ENCODE measurements at places on chromosomes 7 and 10.

- DNase-seq, result no peak
These were observed 235.7 kb downstream of the EMX2 start for GRCh38 chr10:117778241-117778640.

DNA sequence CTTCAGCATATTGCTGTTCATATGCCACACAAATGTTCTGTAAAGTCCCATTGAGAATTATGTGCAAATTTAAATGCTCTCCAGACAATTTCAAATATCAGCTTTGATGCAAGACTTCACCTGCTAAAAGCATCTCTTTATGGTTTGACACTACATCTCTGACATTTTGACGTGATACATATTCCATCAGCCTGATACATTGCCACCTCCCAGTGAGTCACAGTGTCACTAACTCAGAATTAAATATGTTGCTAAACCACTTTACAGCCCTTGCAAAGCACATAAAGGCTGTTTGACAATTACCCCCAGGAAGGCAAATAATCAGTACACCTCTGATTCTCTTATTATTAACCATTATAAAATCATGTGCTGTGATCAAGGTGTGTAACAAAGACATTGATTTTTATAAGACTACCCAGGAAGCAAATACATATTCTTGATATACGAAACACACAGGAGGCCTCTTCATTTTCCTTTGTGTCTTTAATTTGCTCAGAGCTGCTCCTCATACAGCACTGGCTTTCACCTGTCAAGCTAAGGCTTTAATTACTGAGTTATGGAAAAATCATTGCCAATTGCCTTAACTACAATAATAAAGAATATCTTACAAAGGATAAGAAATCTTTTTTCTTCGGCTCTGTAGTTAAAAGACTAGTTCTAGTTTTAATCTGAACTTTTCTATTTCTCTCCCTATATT lies 547.5 kb upstream of the C7orf33 start:
- DNase-seq, result no peak

GRCh38 chr7:151123822-151124464 lies 37.7 kb downstream of the AGAP3 start:
- peak; percentile 42 for DNase-seq

DNA sequence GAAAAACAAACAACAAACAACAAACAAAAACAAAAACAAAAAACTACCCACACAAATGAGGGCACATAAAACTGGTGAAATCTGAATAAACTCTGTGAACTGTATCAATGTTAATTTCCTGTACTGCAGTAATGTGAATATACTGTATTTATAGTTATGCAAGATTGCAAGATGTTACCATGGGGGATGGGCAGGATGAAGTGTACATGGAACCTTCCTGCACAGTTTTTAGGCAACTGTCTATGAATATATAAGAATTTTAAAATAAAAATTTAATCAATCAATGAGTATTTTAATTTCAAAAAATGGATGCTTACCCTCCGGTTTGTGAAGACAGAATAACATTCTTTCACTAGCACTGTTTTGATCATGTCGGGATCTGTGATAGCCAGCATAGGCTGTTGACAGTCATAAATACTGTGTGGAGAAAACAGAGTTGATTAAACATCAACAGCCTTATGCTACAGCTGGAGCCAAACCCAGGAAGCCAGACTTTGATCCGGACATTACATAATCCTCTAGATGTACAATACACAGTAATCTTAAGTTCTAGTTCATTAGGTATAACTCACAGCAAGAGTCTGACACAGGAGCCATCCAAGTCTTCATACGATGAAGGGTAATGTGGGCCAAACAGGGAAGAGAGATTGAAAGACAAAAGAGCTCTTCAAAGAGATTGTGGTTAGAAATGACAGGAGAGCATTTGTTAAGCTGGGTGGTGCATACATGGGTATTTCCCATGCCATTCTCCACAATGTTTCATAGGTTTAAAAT lies 14.8 kb downstream of the CYP3A7 start:
- no peak for DNase-seq

DNA sequence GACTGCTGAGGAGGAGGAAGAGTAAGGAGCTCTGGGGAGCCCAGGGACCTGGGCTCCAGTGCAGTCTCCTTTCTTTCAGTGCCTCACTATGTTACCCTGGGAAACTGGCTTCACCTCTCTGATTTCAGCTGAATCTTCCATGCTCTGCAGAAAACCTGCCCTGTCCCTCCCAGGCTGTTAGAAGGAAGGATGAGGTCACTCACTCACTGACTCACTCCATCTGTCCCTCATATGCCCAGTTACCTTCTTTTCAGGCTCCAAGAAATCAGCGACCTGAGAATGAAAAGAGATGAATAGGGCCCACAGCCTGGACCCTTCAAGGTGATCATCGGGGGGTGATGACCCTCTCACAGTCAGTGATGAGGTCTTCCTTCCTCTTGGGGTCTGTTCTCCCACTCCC lies 481 bp downstream of the SFTPA2 start:
- no peak for DNase-seq

GRCh38 chr7:121278120-121279021 lies 50.4 kb upstream of the WNT16 start:
- DNase-seq, result no peak

- no peak for DNase-seq
These were observed 29.9 kb upstream of the PDCD4 start for GRCh38 chr10:110841767-110842267.

- DNase-seq, result no peak
These were observed 1.8 kb downstream of the GNAI1 start for GRCh38 chr7:80136261-80137055.

GRCh38 chr10:97466755-97467154 lies 20.8 kb downstream of the ZDHHC16 start:
- no peak for DNase-seq

DNA sequence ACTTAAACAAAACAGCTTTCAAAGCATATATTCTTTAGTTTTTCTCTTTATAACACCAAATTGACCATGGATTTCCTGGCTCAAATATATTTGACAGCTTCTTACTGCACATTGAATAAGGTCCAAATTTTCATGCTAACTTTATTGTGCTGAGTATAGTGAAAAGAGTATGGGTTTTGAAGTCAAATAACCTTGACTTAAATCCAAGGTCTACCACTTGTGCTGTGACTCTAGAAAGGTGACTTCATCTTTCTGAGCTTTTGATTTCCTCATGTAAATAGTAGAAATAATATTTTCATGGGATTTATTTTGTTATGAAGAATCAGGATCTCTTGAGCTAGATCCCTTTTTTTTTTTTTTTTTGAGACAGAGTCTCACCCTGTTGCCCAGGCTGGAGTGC lies 139.4 kb upstream of the GPR22 start:
- no peak for DNase-seq

DNA sequence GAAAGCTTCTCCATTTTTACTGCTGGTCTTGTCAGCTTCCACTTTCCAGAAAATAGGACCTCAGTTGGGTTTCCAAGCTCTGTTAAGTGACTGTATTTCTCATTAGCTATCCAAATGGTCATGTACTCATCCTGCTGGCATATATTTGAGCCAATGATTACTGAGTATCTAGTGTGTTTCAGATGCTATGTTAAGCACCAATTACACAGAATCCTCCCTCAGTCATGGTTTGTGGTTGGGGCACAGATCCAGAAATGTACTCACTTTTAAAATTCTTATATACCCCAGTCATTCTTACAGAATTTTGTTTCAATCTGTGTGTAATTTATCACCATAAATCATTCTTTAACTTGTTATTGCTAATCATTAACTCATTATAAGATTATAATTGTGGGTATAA lies 362.3 kb upstream of the MTPN start:
- no peak for DNase-seq

DNA sequence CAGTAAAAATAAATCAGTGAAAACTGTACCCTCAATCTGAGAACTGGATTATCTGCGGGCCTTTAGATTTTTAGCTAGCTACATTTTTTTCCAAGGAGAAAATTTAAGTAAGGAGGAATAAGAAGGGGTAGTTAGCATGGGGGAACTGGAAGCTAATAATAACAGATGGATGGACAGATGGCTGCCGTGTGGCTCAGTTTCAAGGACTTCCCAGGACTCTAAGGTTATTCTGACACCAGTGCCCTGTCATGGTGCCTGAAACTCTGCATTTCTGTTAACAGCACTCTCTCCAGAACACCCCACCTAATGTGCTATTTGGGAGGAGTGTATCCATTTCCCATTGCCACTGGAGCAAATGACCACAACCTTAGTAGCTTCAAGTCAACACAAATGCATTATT lies 75.7 kb upstream of the PDE1C start:
- DNase-seq, result peak; percentile 83

DNA sequence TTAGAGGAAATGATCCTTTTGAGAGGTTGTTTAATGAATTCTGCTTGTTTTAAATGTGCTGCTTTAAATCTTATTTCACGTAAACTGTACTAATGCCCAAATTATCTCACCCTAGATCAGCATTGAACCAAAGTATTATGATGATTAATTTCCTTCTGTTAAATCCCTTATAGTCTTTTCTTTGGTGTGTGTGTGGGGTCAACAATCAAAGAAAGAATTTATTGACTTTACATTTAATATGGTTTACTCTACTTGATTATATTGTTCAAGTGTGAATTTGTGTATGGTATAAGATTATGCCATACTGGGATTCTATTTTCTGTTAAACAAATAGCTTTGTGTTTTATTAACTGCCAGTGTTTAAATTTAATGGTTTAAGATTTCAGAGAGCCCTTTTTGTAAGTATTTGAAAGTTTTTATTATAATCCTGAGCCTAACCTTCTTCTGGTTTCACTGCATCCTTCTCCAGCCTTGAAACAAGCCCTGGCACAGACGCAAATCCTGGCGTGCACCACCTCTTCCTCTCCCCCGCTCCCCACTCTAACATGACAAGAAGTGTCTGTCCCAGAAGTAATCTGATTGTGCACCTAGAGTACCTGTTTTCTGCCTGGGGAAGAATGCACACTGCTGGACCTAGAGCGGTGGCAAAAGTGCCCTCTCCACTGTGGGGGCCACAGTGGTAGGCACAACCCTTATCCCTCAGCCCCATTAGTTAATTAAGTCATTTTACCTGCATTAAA lies 70.6 kb downstream of the KAT6B start:
- DNase-seq, result no peak

GRCh38 chr7:88339195-88339922 lies 32.7 kb upstream of the STEAP4 start:
- no peak for DNase-seq

DNA sequence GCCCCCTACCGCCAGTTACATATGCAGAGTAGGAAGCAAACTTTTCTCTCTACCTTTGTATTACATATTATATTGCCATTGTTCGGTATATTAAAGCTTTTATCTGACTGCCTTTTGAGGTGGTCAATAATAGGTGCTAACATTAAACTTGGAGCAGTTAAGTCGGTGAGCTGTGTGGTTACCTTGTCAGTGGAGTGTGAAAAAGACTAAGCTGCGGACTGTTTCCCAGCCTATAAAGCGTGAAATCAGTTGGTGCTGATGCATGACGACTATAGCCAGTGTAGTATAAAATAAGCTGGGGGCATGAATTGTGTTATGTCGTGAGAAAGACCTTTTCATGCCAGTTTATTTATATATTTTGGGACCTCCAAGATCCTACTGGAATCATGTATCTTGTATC lies 33.7 kb downstream of the R3HCC1L start:
- no peak for DNase-seq

DNA sequence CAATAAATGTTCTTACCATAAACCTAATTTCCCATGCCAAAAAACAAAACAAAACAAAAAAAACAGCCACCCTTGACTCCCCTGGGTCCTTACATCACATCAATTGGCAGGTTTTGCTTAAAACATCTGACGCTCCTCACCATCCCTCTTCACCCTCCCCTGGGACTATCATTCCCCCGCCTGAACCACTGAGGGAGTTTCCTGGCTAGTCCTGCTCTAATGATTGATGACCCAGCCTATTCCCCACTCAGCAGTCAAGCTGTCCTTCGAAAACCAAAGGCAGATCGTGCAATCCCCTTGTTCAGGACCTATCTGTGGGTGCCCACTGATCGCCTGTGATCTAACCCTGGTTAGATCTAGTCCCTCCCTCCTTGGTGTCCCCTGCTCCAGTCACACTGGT lies 11.2 kb upstream of the FRMPD2 start:
- peak; percentile 32 for DNase-seq

- DNase-seq, result no peak
These were observed 13.3 kb upstream of the PIP4K2A start for GRCh38 chr10:22727663-22728062.

- no peak for DNase-seq
These were observed at the start of gene FAM241B for GRCh38 chr10:69629897-69630650. FAM241B (plus strand) TSS chr10:69630247; CDS start chr10:69631744, 1,497 bp downstream.

GRCh38 chr7:909358-910329 lies 33.3 kb downstream of the GET4 start:
- DNase-seq, result no peak

DNA sequence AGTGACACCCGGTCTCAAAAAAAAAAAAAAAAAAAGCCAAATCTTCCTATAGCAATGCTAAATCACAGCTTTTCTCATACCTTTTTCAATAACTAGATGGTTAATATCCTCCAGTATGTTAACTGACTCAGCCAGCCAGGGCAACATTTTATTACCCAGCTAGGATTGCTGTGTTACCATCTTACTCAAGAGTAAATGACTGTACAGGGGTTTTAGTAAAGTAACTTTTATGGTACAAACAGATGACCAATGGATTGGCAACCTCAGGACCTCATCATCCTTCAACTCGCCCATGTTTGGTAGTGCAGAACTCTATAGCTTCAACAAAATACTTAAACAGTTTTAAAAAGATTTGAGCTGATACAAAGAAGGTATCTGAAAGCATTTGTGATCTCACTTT lies 59.5 kb downstream of the HBP1 start:
- DNase-seq, result no peak

GRCh38 chr7:47833211-47833610 lies 115.1 kb downstream of the PKD1L1 start:
- no peak for DNase-seq

DNA sequence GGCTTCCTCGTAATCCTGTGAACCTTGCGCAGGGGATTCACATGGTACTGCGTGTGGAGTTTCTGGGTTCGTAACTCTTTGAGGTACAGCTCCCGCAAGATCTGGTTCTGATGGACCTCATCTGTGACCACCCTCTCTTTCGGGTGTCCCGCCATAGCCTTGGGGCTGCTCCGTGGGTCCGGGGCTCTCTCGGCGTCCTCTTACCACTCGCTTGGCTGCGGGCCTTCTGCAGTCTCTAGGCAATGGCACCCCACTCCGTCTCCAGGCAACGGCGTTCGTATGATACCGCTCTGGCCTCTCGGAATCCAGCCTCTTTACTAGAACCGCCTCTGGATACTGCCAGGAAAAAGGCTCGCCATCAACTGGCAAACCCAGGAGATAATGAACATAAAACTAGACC lies 54.7 kb upstream of the AMPH start:
- DNase-seq, result no peak

DNA sequence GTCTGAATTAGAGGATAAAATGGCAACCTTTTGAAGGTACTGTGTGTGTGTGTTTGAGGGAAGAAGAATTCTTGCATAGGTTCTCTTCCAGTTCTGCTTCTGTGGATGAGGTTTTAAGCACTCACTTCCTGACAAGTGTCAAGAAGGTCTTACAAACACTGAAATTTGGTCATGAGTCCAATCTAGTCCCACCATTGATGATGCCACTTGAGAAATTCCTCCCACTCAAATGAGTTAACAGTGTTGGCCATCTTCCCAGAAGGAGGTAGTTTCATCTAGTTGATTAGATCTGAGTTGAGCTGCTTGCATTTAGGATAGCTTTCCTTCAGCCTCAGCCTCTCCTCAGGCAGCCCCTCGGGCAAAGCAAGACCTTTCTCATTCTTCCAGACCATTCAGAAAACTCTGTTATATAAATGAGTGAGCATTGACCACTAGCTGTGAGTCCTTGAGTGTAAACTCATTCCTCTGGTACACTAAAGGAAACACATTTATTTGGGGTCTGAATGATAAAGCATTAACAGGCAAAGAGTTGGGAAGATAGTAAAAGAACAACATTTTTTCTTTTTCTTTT lies 189.5 kb downstream of the TRIL start:
- DNase-seq, result no peak
